Ascending aorta (tissue), 2 donors: ENCODE measurements at places on chromosomes 3 and 15. TPM values are rescaled to one million over a fixed set of nuclear protein-coding genes. Genes with fewer than 3 reads are reported as not detected.

INTS14 gene
- total RNA-seq = 14.5 TPM

CSTA gene
- total RNA-seq = not detected

DNA sequence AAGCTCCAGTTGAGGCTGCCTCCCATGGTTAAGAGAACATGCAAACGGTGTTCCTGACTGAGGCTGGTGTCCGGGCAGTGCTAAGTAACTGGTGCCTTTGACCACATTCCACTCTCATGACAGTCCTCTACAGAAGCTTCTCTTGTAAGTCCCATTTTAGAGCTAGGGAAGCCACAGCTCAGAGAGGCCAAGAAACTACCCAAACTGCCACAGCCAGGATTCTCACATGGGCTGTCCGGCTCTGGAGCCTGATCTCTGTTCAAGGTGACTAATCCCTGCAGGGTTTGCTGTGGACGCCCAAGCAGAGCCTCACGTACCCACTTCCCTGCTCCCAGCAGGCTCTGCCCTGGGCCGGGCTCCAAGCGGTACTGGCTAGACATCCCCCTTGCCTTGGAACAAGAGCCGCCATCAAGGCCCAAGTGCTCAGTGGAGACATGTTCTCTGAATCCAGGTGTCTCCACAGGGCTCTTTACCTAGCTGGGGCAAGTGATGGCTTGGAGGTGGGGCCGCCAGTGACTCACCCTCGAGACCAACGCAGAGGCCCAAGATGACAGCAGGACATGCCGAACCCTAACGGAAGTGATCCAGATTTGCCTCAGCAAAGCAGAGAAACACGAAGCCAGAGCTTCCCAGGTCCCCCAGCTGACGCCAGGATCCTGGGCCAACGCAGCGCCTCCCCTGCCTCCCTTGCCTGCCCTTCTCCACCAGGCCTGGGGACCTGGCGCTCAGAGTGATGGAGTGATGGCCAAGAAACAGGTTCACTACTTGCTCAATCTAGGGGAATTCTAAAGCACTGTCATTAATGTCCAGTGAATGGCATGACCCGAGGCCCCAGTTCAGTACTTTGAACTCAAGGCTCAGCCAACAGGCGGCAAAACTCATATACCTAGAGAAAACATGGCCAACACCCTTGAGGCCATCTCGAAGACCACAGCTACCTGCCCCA lies 24.4 kb downstream of the KLHL25 start:
- H3K27me3 ChIP-seq = no peaks in the 10 kb centered on the region
- peak overlapping the region; percentile 52 for H3K27ac ChIP-seq
- H3K36me3 ChIP-seq = no peaks in the 10 kb centered on the region
- H3K4me3 ChIP-seq = no peak overlapping the region

POC1A gene
- total RNA-seq = not detected

GRCh38 chr3:13688824-13689223 lies 139.9 kb downstream of the FBLN2 start:
- no peak for DNase-seq
- H3K27ac ChIP-seq = no peak overlapping the region
- no peaks in the 10 kb centered on the region for H3K4me1 ChIP-seq
- no peaks in the 10 kb centered on the region for H3K27me3 ChIP-seq
- no peak overlapping the region for H3K4me3 ChIP-seq

DNA sequence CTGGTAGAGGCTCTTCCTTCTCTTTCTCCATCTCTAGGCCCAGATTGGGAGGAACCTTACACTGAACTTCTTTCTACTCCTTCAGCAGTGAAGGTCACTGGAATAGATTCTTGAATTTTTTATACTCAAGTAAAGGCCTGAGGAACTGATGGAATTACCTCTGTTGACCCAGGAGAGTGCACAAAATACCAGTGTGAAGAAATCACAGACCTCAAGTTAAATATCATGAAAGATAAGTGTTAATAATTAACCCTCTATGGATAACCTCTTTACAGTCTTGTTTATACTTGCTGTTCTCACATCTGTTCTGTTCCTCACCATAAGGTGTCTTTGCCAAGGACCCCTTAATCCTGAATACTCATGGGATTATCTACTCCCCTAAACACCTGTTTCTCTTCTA lies 244.4 kb upstream of the STAC start:
- no peak overlapping the region for H3K4me3 ChIP-seq
- no peaks in the 10 kb centered on the region for H3K27me3 ChIP-seq
- H3K27ac ChIP-seq = no peak overlapping the region
- no peaks in the 10 kb centered on the region for H3K4me1 ChIP-seq

GRCh38 chr3:53282581-53282980 lies 26.8 kb upstream of the TKT start:
- H3K4me3 ChIP-seq = no peak overlapping the region
- H3K4me1 ChIP-seq = no peaks in the 10 kb centered on the region
- H3K36me3 ChIP-seq = peaks cover 15% of the 10 kb centered on the region
- no peak overlapping the region for H3K27ac ChIP-seq
- DNase-seq = no peak
- no peaks in the 10 kb centered on the region for H3K27me3 ChIP-seq

- H3K27ac ChIP-seq = no peak overlapping the region
- no peaks in the 10 kb centered on the region for H3K4me1 ChIP-seq
- H3K4me3 ChIP-seq = no peak overlapping the region
- no peak for DNase-seq
- H3K27me3 ChIP-seq = no peaks in the 10 kb centered on the region
- H3K36me3 ChIP-seq = no peaks in the 10 kb centered on the region
Observed at GRCh38 chr15:29693225-29693624, 129.0 kb downstream of the TJP1 start.

- no peak for DNase-seq
- H3K36me3 ChIP-seq = peaks cover 15% of the 10 kb centered on the region
- no peaks in the 10 kb centered on the region for H3K27me3 ChIP-seq
- H3K4me1 ChIP-seq = peaks cover 24% of the 10 kb centered on the region
- H3K4me3 ChIP-seq = peak overlapping the region; percentile 96
Observed at GRCh38 chr3:14949126-14949525, 1.7 kb downstream of the NR2C2 start.

DNA sequence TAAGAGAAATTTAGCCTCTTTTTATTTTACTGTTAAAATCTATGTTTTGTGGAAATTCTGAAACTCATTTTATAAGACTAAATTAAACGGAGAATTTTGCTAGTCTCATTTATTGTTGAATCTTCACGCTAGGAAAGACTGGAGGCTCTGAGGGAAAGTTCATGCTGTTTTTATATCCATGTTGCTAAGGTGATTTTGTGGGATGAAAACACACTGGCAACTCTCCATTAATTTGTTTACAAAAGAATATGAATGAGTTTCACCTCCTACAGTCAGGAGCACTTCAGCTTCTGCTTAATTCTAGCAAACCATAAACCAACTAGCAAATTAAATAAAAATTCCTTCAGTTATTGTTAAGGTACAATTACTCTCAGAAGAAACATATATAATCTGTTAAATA lies 195.4 kb downstream of the RAP2B start:
- no peaks in the 10 kb centered on the region for H3K4me1 ChIP-seq
- no peak overlapping the region for H3K4me3 ChIP-seq
- no peaks in the 10 kb centered on the region for H3K36me3 ChIP-seq

- H3K4me3 ChIP-seq = no peak overlapping the region
- DNase-seq = no peak
- no peaks in the 10 kb centered on the region for H3K36me3 ChIP-seq
- H3K27me3 ChIP-seq = no peaks in the 10 kb centered on the region
Observed at GRCh38 chr3:59908280-59908679, 858.5 kb upstream of the CFAP20DC start.

- no peak overlapping the region for H3K4me3 ChIP-seq
- DNase-seq = no peak
- H3K27me3 ChIP-seq = no peaks in the 10 kb centered on the region
- no peaks in the 10 kb centered on the region for H3K4me1 ChIP-seq
- no peaks in the 10 kb centered on the region for H3K36me3 ChIP-seq
Observed at GRCh38 chr3:61565569-61565968, 4.2 kb downstream of the PTPRG start.

- H3K27me3 ChIP-seq = no peaks in the 10 kb centered on the region
- no peaks in the 10 kb centered on the region for H3K4me1 ChIP-seq
- no peak for DNase-seq
- H3K36me3 ChIP-seq = no peaks in the 10 kb centered on the region
- no peak overlapping the region for H3K27ac ChIP-seq
Observed at GRCh38 chr3:76812649-76813242, 227.2 kb upstream of the ROBO2 start.

TIGIT gene
- total RNA-seq = not detected

FBN1 gene
- 164 TPM for total RNA-seq

- no peak for DNase-seq
- no peak overlapping the region for H3K27ac ChIP-seq
- no peaks in the 10 kb centered on the region for H3K36me3 ChIP-seq
- H3K4me3 ChIP-seq = no peak overlapping the region
- H3K27me3 ChIP-seq = no peaks in the 10 kb centered on the region
- H3K4me1 ChIP-seq = no peaks in the 10 kb centered on the region
Observed at GRCh38 chr3:53728606-53729005, 117.6 kb downstream of the CHDH start.

DNA sequence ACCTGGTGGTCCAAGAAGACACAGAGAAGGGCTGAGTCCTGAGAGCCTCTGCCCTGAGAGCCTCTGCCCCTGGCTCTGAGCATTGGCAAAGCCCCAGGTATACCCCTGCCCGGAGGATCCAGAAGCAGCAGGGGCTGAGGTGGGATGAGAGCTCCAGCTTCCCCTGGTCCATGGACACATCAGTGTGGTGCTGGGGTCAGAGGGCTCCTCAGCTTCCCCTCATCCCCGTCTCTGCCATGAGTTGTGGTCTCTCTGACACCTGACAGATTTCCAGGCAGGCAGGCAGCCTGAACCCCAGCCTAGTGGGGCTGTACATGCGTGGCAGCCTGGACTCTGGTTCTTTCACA lies 3.5 kb upstream of the KLF15 start:
- peaks cover 7% of the 10 kb centered on the region for H3K4me1 ChIP-seq
- no peak for DNase-seq
- no peaks in the 10 kb centered on the region for H3K36me3 ChIP-seq
- H3K27ac ChIP-seq = no peak overlapping the region

DNA sequence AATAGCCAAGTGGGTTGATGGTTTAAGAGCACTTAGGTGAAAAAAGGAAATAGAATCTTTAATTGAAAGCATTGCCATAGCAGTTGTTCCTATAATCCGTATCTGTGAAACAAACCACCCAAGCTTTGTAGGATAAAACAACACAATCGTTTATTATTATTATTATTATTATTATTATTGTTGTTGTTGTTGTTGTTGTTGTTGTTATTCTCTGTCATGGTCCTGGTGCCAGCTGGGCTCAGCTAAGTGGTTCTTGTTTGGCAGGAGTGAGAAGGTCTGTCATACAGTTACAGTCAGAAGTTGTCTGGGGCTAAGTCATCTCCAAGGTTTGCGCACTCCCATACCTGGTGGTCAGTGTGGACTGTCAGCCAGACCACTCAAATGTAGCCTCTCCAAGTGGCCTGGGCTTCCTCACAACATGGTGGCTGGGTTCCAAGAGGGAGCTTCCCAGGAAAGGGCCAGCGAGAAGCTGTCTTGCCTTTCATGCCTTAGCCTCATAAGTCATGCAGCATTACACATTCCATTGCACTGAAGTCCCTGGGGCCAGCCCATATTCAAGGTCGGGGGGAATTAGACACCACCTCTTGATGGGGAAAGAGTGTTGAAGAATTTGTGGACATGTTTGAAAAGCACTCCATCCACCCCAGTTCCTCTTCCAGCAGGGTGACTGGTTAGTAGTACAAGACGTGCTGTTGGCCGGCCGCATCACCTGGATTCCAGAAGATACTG lies 54.3 kb upstream of the FGD5 start:
- H3K27ac ChIP-seq = no peak overlapping the region
- no peak for DNase-seq
- no peak overlapping the region for H3K4me3 ChIP-seq
- H3K36me3 ChIP-seq = no peaks in the 10 kb centered on the region

FNDC3B gene
- total RNA-seq = 54.9 TPM

- H3K27ac ChIP-seq = no peak overlapping the region
- peaks cover 60% of the 10 kb centered on the region for H3K36me3 ChIP-seq
- no peak overlapping the region for H3K4me3 ChIP-seq
- H3K27me3 ChIP-seq = no peaks in the 10 kb centered on the region
- DNase-seq = no peak
Observed at GRCh38 chr3:123629747-123630047, 44.8 kb upstream of the HACD2 start.

- H3K4me3 ChIP-seq = no peak overlapping the region
- peaks cover 67% of the 10 kb centered on the region for H3K36me3 ChIP-seq
- H3K4me1 ChIP-seq = no peaks in the 10 kb centered on the region
- DNase-seq = no peak
- H3K27me3 ChIP-seq = no peaks in the 10 kb centered on the region
Observed at GRCh38 chr15:84684092-84684491, 26.1 kb upstream of the NMB start.

CCR4 gene
- total RNA-seq = 3.1 TPM

SLCO2A1 gene
- total RNA-seq = 111 TPM

DNA sequence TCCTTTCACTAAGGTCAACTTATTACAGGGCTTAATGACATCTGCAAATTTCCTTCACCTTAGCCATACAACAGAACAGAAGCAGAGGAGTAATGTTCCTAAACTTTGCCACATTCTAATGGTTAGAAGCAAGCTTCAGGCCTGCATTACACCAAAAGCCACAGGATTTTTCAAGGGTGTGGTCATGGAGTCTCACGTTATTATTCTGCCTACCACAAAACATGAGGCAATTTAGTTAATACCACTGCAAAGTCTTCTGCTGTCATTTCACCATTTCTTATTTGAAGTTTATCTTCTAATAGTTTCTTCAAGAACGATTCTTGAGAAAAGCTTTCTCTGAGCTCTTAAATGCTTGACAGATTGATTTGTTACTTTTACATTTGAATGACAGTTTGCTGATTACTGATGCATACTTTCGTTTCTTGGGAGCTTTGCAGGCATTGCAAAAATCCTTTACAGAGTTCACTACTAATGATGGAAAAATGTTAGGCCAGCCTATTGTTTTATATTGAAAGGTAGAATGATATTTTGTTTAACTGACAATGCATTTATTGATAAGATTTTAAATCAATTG lies 1257.1 kb downstream of the NSUN3 start:
- H3K27ac ChIP-seq = no peak overlapping the region
- no peak for DNase-seq
- H3K4me1 ChIP-seq = no peaks in the 10 kb centered on the region
- H3K27me3 ChIP-seq = no peaks in the 10 kb centered on the region
- H3K36me3 ChIP-seq = no peaks in the 10 kb centered on the region

- no peaks in the 10 kb centered on the region for H3K4me1 ChIP-seq
- no peak overlapping the region for H3K4me3 ChIP-seq
- H3K27me3 ChIP-seq = no peaks in the 10 kb centered on the region
Observed at GRCh38 chr3:51269466-51269865, 115.6 kb upstream of the MANF start.

- H3K4me3 ChIP-seq = no peak overlapping the region
- no peak for DNase-seq
- no peaks in the 10 kb centered on the region for H3K27me3 ChIP-seq
- no peaks in the 10 kb centered on the region for H3K36me3 ChIP-seq
- no peaks in the 10 kb centered on the region for H3K4me1 ChIP-seq
Observed at GRCh38 chr3:123535580-123535979, 49.3 kb downstream of the HACD2 start.

GRCh38 chr3:3594986-3595385 lies 204.2 kb upstream of the LRRN1 start:
- no peaks in the 10 kb centered on the region for H3K27me3 ChIP-seq
- H3K4me3 ChIP-seq = no peak overlapping the region
- no peaks in the 10 kb centered on the region for H3K4me1 ChIP-seq
- no peak overlapping the region for H3K27ac ChIP-seq
